ENCODE measurements at places on chromosomes 16 and 17. TPM values are rescaled to one million over a fixed set of nuclear protein-coding genes. Genes with fewer than 3 reads are reported as not detected.
A peak's percentile ranks its signal among the peaks of the same experiment; 100 is the strongest.

GRCh38 chr16:85998171-85998867 is 99.4 kb downstream of the IRF8 start:
- H3K27me3 ChIP-seq: peaks cover 14% of the 10 kb centered on the region
- H3K27ac ChIP-seq: no peak overlapping the region
- no peaks in the 10 kb centered on the region for H3K36me3 ChIP-seq

DNA sequence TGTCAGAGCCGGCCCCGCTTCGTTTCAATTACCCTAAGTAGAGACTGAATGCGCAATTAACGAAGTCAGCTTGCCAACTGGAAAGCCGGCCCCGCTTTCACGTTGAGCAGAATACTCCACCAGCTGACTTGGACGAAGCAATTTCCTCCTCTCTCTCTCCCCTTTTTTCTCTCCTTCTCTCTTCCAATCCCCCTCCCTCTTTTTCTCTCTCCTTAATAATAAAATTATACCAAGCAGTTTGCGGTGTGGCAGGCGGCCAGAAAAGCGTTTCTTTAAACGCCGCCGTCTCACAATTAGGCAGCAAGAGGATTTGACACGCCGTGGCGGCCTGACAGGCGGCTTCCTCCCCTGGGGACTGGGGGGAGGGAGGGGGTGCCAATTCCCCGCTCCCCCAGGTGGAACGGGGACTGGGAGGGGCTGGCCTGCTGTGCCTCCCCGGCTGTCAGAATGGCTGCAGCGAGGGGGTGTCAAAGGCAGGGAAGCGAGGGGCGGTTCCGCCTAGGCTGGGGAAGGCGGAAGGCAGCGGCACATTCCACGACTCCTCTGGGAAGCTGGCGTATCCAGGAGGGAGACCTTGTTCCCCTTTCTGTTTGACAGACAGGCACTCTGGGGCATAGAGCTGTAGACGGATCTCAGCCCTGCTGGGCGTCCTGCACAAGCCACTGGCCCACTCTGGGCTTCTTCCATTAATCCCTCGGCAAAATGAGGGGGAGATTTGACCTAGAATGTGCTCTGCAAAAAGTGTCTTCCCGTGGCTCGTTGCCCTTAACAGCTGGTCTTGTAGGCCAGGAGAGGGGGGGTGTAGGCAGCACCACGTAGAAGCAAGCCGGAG is 52.7 kb downstream of the SREBF1 start:
- H3K27me3 ChIP-seq: no peaks in the 10 kb centered on the region
- no peak for DNase-seq
- H3K27ac ChIP-seq: peak overlapping the region; percentile 29
- peaks cover 51% of the 10 kb centered on the region for H3K4me1 ChIP-seq
- H3K36me3 ChIP-seq: no peaks in the 10 kb centered on the region
- H3K4me3 ChIP-seq: peak overlapping the region; percentile 68

PRAC2 gene
- total RNA-seq: not detected

DNA sequence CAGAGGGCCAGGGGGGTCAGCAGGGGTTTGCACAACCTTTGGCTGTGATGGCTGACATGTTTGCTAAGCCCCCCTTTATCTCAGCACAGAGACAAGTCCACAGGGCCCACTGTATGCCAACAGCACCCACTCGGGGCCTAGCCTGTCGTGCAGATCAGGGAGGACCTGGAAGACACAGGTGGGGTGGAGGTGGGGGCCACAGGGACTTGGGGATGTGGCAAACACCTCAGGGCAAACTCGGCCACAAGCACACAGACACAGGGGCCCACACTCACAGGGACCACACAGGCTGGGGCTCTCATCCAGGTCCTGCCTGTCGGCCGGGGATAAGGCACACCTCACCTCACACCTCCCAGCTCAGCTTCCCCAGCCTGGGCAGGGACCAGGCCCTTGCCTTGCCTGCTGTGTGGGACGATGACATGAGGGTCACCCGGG is 87.9 kb downstream of the C16orf78 start:
- H3K4me3 ChIP-seq: no peak overlapping the region
- peaks cover 6% of the 10 kb centered on the region for H3K4me1 ChIP-seq
- H3K36me3 ChIP-seq: no peaks in the 10 kb centered on the region
- no peak for DNase-seq
- H3K27ac ChIP-seq: no peak overlapping the region
- peaks cover 50% of the 10 kb centered on the region for H3K27me3 ChIP-seq

GRCh38 chr17:1231456-1231855 is 38.8 kb upstream of the BHLHA9 start:
- peaks cover 6% of the 10 kb centered on the region for H3K4me1 ChIP-seq
- H3K27ac ChIP-seq: no peak overlapping the region
- H3K4me3 ChIP-seq: peak overlapping the region; percentile 14
- H3K36me3 ChIP-seq: peaks cover 2% of the 10 kb centered on the region
- H3K27me3 ChIP-seq: peaks cover 52% of the 10 kb centered on the region

CFDP1 gene
- total RNA-seq: 91.5 TPM

PKMYT1 gene
- total RNA-seq: 36.5 TPM

DNA sequence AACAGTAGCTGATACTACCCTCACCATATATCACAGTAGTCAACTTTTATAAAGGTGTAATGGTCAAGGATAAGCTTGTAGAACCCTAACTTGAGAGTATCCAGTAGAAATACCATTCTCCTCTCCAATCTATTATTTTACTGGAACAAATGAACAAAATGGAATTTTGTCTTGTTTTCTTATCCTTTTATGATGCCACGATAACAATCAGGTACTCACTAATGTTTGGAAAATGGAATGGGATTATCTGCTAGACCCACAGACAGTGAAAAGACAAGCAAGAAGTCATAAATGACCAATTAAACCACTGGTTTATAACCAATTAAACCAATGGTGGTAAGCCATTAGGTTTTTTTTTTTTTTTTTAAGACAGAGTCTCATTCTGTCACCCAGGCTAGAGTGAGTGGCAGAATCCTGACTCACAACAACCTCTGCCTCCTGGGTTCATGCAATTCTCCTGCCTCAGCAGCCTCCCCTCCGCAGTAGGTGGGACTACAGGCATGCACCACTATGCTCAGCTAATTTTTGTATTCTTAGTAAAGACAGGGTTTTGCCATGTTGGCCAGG is 10.4 kb downstream of the GPATCH8 start:
- H3K27me3 ChIP-seq: no peaks in the 10 kb centered on the region
- no peak overlapping the region for H3K27ac ChIP-seq
- peaks cover 3% of the 10 kb centered on the region for H3K4me1 ChIP-seq
- no peak overlapping the region for H3K4me3 ChIP-seq

SPN gene
- total RNA-seq: 0.19 TPM

DNA sequence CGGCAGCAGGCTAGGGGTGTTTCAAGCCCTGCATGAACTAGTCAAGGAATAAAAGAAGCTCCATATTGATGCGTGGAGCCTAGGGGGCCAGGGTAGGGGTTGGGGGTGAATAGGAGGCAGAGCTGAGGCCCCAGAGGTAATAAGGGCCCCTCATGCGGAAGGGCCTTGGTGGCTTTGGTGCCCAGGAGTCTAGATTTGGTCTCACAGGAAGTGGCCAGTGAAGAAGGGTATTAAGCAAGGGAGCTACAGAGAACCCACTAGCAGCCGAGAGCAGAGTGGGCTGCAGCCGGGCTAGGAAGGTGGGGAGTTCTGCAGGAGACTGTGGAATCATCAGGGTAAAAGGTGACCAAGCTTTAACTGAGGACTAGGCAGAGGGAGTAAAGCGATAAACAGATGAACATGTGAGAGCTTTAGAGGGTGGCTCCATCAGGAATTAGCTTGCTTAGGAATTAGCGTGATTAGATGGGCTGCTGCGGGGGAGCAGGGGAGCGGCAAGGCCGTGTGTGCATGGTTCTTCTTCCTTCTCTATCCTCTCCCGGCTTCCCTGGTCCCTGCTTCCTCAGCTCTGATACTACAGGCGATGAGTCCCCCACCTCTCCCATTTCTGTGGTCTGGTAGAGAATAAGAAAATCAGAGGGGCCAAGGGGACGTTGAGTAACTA is 9.8 kb downstream of the GNGT2 start:
- no peak for DNase-seq
- H3K36me3 ChIP-seq: no peaks in the 10 kb centered on the region
- H3K27me3 ChIP-seq: peaks cover 25% of the 10 kb centered on the region

SECTM1 gene
- total RNA-seq: not detected

GRCh38 chr17:18858567-18859245 is 775 bp downstream of the PRPSAP2 start:
- peak overlapping the region; percentile 83 for H3K4me3 ChIP-seq
- H3K27me3 ChIP-seq: no peaks in the 10 kb centered on the region
- peaks cover 3% of the 10 kb centered on the region for H3K36me3 ChIP-seq

DNA sequence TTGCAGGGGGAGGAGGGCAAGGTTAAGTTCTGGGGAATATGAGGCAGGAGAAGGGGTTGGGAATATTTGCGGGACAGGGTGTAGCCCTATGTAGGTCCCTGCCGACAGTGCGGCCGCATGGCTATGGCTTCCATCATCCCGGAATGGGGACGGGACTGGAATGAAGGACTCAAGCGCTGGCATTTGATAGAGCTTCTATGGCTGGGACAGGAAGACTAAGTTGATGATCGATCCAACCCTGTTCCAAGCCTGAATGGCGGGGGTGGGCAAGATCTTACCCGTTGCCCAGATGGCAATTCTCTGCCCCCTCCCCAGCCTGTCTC is 47.1 kb downstream of the SRCIN1 start:
- H3K27me3 ChIP-seq: peaks cover 59% of the 10 kb centered on the region
- H3K36me3 ChIP-seq: peaks cover 1% of the 10 kb centered on the region
- H3K27ac ChIP-seq: no peak overlapping the region
- H3K4me3 ChIP-seq: peak overlapping the region; percentile 60
- peaks cover 10% of the 10 kb centered on the region for H3K4me1 ChIP-seq
- DNase-seq: no peak

ABCA6 gene
- total RNA-seq: 0.31 TPM

PRSS22 gene
- 23.3 TPM for total RNA-seq

GRCh38 chr16:57843400-57843799 is 41.1 kb upstream of the KIFC3 start:
- no peak overlapping the region for H3K4me3 ChIP-seq
- H3K27ac ChIP-seq: no peak overlapping the region
- peaks cover 1% of the 10 kb centered on the region for H3K36me3 ChIP-seq
- peaks cover 62% of the 10 kb centered on the region for H3K27me3 ChIP-seq
- peaks cover 33% of the 10 kb centered on the region for H3K4me1 ChIP-seq

CETP gene
- total RNA-seq: not detected

GRCh38 chr16:2777903-2778629 is 986 bp upstream of the ELOB start:
- H3K4me3 ChIP-seq: peak overlapping the region; percentile 93
- H3K36me3 ChIP-seq: no peaks in the 10 kb centered on the region
- H3K27ac ChIP-seq: peak overlapping the region; percentile 99
- H3K27me3 ChIP-seq: no peaks in the 10 kb centered on the region
- no peak for DNase-seq

DNA sequence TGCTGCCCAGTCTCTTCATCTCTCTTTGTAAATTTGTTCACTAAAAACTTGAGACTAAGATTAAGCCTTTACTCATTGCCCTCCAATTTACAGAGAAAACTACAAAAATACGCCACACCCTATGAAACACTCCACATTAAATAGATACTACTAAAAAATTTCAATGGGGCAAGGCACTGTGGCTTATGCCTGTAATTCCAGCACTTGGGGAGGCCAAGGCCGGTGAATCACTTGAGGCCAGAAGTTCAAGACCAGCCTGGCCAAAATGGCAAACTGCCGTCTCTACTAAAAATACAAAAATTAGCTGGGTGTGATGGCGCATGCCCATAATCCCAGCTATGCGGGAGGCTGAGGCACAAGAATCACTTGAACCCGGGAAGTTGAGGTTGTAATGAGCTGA is 3.8 kb downstream of the UBE2O start:
- DNase-seq: no peak
- H3K27ac ChIP-seq: no peak overlapping the region
- H3K4me1 ChIP-seq: peaks cover 21% of the 10 kb centered on the region
- H3K4me3 ChIP-seq: no peak overlapping the region
- no peaks in the 10 kb centered on the region for H3K36me3 ChIP-seq
- H3K27me3 ChIP-seq: no peaks in the 10 kb centered on the region

DNA sequence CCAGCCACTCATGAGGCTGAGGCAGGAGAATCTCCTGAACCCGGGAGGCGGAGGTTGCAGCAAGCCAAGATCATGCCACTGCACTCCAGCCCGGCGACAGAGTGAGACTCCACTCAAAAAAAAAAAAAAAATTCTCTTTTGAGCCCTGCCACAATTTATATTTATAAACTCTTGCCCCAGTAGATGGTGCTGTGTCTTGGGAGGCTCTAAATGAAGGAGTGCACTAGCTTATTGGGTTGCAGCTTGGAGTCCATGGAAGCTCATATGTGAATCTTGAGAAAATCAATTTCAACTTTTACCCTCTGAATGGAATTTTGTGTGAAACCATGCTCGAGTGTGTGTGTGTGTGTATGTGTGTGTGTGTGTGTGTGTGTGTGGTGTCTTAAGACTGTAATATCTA is 420.1 kb downstream of the HS3ST4 start:
- H3K36me3 ChIP-seq: no peaks in the 10 kb centered on the region
- no peak overlapping the region for H3K4me3 ChIP-seq
- H3K27me3 ChIP-seq: peaks cover 4% of the 10 kb centered on the region
- DNase-seq: no peak
- H3K4me1 ChIP-seq: no peaks in the 10 kb centered on the region

DNA sequence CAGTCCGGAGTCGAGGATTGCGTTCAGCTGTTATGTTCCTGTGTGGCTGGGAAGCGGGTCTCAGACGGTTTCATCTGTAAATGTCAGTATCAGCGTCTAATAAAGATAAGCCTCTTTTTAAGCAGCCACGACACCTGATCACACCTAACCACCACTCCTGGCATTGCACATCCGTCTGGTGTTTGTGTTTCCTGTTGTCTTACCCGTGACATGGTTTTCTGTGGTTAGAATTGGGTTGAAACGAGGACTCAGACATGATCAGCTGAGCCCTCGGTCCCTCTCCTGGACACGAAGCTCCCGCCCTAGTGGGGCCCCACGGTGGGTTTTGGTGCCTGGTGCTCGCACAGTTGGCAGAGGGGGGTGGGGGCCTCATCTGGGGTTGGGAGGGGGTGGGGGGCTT is 18.3 kb downstream of the CPNE7 start:
- no peaks in the 10 kb centered on the region for H3K27me3 ChIP-seq
- no peaks in the 10 kb centered on the region for H3K36me3 ChIP-seq
- no peaks in the 10 kb centered on the region for H3K4me1 ChIP-seq
- no peak overlapping the region for H3K4me3 ChIP-seq

GRCh38 chr17:35578929-35579432 is 610 bp upstream of the PEX12 start:
- H3K36me3 ChIP-seq: no peaks in the 10 kb centered on the region
- DNase-seq: no peak
- H3K27me3 ChIP-seq: peaks cover 13% of the 10 kb centered on the region
- H3K4me3 ChIP-seq: peak overlapping the region; percentile 94

DNA sequence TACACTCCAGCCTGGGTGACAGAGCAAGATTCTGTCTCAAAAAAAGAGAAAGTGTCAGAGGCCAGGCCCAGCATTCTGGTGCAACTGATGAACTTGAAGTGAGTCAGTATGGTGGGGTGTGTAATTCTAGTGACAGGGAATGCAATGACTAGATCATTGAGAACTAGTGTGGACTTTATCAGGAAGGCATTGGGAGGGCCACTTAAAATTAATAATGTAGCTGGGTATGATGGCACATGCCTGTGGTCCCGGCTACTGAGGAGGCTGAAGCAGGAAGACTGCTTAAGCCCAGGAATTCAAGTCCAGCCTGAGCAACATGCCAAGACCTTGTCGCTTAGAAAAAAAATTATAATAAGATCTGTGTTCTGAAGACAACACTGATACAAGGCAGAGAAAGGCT is 90.8 kb downstream of the STX8 start:
- no peaks in the 10 kb centered on the region for H3K27me3 ChIP-seq
- no peak for DNase-seq
- no peak overlapping the region for H3K27ac ChIP-seq
- no peak overlapping the region for H3K4me3 ChIP-seq
